CD4-positive, alpha-beta T cell treated with Interferon gamma for 1 hour (primary cell): ENCODE measurements at places on chromosomes 6 and 20.

- DNase-seq, result no peak
Measured at GRCh38 chr20:63315731-63316491, 22.9 kb downstream of the COL20A1 start.

- no peak for DNase-seq
Measured at GRCh38 chr6:41135062-41135832, 18.9 kb downstream of the TREML1 start.

DNA sequence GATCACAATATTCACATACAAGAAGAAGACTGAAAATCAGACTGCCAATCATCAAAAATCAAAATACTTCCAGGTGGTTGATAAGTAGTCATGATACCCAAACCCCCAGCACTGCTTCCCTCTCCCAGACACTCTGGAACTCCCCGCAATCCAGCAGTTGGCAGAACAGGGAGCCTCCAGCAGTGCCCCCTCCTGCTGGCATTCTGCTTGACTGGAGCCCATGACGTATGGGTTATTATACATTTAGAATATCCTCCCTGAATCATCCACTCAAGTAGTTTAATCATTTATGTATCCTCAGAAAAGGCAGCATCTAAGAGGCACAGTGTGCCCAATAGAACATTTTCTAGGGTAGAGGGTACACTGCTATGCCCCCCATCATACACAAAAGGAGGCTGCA, 9.3 kb upstream of the OGFRL1 start:
- no peak for DNase-seq

GRCh38 chr6:73817253-73817652, 121.2 kb downstream of the CD109 start:
- DNase-seq, result no peak

GRCh38 chr6:166341464-166341863, 881 bp downstream of the SFT2D1 start:
- DNase-seq, result no peak

DNA sequence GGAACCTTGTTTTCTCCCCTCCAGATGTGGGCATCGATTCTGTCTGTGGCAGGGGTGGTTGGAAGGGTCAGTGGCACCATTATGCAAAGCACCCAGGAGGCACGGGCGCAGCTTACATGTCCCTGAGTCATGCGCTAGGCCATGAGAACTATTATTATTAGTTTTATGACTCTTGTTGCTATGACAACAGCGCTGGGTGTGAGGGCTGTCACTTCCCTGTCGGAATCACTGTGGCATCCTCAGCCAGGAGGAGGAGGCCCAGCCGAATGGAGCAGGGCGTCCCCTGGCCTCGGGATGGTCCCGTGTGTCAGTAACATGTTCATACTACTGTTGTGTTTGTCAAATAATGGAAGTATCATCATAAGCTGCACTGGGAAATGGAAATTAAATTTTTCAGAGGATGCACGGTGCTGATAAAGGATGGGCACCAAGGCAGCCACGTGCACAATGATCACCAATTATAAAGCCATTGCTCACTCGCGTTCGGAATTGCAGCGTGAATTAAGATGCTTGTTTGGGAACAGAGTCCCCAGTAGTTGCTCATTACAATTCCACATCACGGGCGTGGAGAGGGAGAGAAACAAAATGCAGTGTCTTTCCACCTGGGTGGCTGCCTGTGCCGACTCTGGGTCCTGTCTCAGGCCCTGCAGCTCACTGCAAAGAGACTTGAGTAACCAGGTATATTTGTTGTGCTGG, 247.9 kb downstream of the CDH4 start:
- no peak for DNase-seq

DNA sequence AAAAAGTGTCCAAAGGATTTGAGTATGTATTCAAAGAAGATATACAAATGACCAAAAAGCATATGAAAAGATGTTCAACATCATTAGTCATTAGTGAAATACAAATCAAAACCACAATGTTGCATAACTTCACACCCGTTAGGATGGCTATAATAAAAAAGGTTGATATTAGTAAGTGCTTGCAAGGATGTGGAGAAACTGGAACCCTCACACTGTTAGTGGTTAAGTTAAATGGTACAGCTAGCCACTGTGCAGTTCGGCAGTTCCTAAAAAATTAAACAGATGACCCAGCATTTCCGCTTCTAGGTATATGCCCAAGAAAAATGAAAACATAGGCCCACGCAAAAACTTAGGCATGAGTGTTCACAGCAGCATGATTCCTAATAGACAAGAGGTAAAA, 38.6 kb downstream of the IBTK start:
- no peak for DNase-seq

GRCh38 chr6:1586861-1587450, 22.8 kb upstream of the FOXC1 start:
- no peak for DNase-seq

GRCh38 chr6:53524455-53524815, 20.5 kb downstream of the GCLC start:
- no peak for DNase-seq

- DNase-seq, result peak; percentile 50
Measured at GRCh38 chr20:36836591-36837269, 39.2 kb upstream of the TLDC2 start.

GRCh38 chr6:64815718-64816117, 891.3 kb downstream of the EYS start:
- DNase-seq, result no peak

- DNase-seq, result no peak
Measured at GRCh38 chr6:145895802-145896201, 68.4 kb downstream of the SHPRH start.

- no peak for DNase-seq
Measured at GRCh38 chr6:43893073-43893472, 123.1 kb downstream of the VEGFA start.

DNA sequence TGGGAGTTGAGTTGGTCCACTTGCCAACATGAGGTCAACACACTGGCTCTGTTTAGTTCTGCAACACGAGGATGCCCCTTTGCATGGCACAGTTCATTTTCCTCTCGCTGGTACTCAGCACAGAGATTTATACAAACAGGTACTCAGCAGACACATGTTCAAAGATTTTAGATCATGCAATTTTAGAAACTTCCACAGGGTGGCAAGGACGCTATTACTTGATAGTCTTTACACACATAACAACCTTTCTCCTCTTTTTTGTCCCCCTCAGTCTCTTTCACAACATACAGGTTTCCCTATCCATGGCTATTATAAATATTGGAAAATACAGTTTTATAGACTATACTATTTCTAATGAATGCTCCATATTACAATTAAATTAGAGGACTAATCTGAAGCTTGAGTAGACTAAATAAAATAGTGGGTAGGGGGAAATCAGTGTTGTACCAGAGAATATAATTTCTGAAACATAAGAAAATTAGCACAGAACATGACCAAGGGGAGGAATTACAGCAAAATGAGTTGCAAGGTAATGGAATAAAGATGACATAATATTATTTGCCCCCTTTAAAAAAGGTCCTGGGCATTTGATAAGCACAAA, 331.8 kb upstream of the BTBD3 start:
- DNase-seq, result no peak

DNA sequence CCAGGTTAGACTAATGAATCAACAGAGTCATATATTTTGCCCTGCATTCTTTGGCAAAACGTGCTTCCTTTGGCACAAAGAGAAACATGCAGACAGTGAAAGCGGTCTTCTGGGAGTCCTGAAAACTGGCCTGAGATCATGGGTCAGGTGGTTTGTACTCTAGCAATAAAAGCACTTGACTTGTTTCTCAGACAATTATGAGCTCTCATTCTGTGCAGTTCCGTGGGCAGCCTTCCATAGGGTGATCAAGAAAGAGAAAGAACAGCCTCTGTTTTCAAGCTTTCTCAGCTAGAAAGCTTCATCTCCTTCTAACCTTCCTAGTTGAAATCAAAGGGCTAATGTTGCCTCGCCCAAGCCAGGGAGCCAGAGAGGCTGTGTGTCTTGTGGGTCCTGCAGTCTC, 62.7 kb upstream of the ISM1 start:
- no peak for DNase-seq

DNA sequence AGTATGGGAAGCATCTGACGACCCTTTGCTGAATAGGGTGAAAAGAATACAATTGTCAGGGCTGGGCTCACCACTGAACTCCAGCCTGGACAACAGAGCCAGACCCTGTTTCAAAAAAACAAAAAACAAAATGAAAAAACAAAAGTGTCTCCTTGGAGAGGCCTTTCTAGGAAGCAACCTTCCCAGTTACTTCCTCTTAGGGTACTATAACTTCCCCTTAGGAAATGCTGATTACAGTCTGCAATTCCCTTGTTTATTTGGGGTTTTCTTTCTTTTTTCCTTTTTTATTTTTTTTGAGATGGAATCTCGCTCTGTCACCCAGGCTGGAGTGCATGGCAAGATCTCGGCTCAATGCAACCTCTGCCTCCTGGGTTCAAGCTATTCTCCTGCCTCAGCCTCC, 20.5 kb upstream of the TTPAL start:
- DNase-seq, result no peak
